ENCODE measurements at places on chromosomes 6 and 20. TPM values are rescaled to one million over a fixed set of nuclear protein-coding genes. Genes with fewer than 3 reads are reported as not detected.

The SNAP91 gene
- total RNA-seq = not detected

The OLIG3 gene
- total RNA-seq = not detected

The DEFB124 gene
- total RNA-seq = not detected

The C6orf52 gene
- total RNA-seq = not detected

The SLC4A11 gene
- 2.0 TPM for total RNA-seq

The NKX2-2 gene
- not detected for total RNA-seq

The IMPG1 gene
- not detected for total RNA-seq

The RARS2 gene
- 21.1 TPM for total RNA-seq

The COL19A1 gene
- total RNA-seq = 0.65 TPM

GRCh38 chr20:41989039-41989679 is 371.0 kb upstream of the CHD6 start:
- no peak overlapping the region for H3K27ac ChIP-seq
- H3K36me3 ChIP-seq = no peaks in the 10 kb centered on the region
- no peak overlapping the region for H3K4me3 ChIP-seq
- DNase-seq = no peak
- H3K27me3 ChIP-seq = no peaks in the 10 kb centered on the region

DNA sequence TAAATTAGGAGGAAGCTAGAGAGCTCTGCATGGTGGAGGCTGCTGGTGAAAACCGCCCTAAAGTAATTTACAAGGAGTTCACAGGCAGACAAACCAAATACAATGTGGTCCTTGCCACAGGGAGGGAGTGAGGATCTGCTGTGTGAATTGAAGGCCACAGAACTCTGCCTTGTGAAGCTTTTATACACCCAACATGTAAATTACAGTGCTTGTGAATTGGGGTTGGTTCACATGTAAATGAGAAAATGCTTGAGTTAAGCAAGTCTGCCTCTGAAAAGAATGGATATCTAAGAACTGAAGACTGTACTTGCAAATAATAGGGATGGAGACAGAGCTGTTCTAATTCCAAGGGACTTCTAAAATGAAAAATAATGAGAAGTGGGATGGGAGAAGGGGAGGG is 194.2 kb downstream of the SLC35F1 start:
- H3K4me3 ChIP-seq = no peak overlapping the region
- DNase-seq = no peak
- H3K4me1 ChIP-seq = no peaks in the 10 kb centered on the region
- H3K27ac ChIP-seq = no peak overlapping the region
- H3K27me3 ChIP-seq = no peaks in the 10 kb centered on the region

GRCh38 chr6:1099264-1099663 is 212.6 kb upstream of the FOXQ1 start:
- no peak overlapping the region for H3K4me3 ChIP-seq
- no peak for DNase-seq
- H3K27ac ChIP-seq = no peak overlapping the region

DNA sequence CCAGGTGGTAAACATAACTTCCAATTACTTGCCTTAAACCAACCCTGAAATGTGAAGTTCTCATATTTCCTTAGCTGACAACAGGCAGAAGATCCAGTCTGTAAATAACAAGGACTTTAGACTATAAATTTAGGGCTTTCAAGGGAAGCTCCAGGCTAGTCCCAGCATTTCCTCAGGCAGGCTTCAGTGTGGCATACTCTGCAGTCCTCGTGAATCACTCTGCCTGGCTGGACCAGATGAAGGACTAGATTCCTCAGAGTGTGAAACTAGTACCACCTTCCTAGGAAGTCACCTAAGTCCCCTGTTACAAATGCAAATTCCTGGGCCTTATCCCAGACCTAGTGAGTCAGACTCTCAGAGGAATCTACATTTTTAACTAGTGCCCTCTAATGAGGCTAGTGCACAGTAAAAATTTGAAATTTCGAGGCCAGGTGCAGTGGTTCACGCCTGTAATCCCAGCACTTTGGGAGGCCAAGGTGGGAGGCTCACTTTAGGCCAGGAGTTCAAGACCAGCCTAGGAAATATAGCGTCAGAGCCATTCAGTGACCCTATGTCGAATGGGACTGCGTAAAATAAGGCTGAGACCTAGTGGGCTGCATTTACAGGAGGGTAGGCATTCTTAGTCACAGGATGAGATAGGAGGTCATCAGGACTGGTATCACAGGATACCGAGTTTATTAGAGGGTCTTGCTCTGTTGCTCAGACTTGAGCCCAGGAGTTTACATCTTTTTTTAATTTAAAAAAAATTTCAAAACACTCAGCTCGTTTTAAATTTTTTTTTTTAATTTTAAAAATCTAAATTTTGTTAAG is 279.6 kb upstream of the JARID2 start:
- no peak overlapping the region for H3K4me3 ChIP-seq
- H3K27ac ChIP-seq = no peak overlapping the region
- no peaks in the 10 kb centered on the region for H3K36me3 ChIP-seq
- H3K4me1 ChIP-seq = no peaks in the 10 kb centered on the region

DNA sequence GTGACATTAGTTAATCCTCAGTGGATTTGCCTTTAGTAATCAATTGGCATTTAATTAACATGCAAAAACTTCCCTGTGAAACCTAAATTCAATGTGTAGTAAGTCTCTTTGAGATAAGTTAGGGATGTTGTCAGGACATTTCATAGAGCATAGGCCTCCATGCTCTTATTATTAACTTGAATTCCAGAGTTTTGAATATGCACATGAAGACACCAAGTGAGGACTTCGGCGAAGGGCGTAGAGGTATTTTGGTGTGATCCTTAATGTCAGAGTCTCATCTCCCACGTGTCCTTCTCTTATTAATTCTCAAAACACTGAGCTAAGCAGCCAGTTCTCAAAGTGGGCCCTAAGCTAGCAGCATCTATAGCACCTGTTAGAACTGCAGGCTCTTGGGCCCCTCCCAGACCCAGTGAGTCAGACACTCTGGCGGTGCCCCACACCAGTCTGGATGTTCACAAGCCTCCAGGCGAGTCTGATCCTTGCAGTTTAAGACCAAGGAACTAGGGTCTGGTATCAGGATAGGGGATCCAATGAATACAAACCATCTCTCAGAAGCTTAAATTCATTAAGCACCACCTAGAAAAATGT is 292.1 kb downstream of the QKI start:
- H3K4me1 ChIP-seq = peaks cover 51% of the 10 kb centered on the region
- peak; percentile 62 for DNase-seq
- H3K27ac ChIP-seq = peak overlapping the region; percentile 71
- H3K27me3 ChIP-seq = no peaks in the 10 kb centered on the region
- no peaks in the 10 kb centered on the region for H3K36me3 ChIP-seq

DNA sequence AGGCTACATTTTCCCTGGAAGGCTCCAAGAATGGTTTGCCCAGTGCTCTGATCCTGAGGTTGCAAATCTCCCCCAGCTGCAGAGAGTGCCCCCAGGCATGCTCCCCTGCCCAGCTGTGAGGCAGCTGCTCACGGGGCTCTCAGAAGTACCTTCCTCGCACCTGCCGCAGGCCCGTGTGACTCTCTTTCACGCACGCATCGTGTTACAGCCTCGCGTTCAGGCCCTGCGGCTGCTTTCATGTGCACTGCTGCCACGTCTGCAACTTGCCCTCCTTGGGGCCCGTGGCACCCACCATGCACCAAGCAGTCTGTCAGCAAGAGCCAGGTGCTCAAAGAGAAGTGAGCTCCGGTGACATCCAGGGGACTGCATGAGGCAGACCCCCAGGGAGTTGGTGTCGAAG is 28.6 kb upstream of the SPO11 start:
- H3K4me3 ChIP-seq = no peak overlapping the region
- H3K27ac ChIP-seq = no peak overlapping the region
- DNase-seq = no peak
- no peaks in the 10 kb centered on the region for H3K36me3 ChIP-seq
- peaks cover 5% of the 10 kb centered on the region for H3K27me3 ChIP-seq

- H3K27me3 ChIP-seq = no peaks in the 10 kb centered on the region
- peaks cover 15% of the 10 kb centered on the region for H3K4me1 ChIP-seq
- DNase-seq = no peak
- no peak overlapping the region for H3K27ac ChIP-seq
- no peaks in the 10 kb centered on the region for H3K36me3 ChIP-seq
- no peak overlapping the region for H3K4me3 ChIP-seq
Observed at GRCh38 chr6:128337619-128338018, 182.8 kb downstream of the PTPRK start.

GRCh38 chr6:120735641-120736040 is 598.6 kb downstream of the TBC1D32 start:
- no peak overlapping the region for H3K4me3 ChIP-seq
- no peaks in the 10 kb centered on the region for H3K4me1 ChIP-seq
- no peak overlapping the region for H3K27ac ChIP-seq
- DNase-seq = no peak

DNA sequence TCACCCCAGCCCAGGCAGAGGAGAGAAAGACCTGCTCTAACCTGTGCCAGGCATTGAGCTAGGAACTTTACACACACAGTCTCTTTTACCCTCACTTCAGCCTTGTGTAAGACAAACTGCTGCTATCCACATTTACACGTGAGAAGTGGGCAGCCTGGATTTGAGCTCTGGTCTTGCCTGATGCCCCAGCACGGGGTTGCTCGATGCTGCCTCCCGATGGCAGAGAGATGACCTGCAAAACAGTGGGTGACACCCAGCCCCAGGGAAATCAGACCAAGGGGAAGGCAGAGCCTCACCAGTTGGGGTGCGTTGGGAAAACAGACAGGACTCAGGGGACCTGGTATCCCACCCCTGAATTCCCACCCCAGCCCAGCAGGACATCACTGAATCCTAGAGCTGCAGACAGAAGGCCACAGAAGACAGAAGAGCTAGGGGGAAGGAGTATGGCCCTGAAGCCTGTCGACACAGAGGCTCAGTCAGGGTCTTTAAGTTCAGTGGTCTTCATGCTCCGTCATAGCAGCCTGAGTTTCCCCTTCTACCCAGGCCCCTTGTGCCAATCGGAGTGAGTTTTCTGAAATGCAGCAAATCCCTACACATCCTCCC is 990 bp downstream of the BPI start:
- peak; percentile 52 for DNase-seq
- no peaks in the 10 kb centered on the region for H3K36me3 ChIP-seq
- H3K27ac ChIP-seq = no peak overlapping the region

DNA sequence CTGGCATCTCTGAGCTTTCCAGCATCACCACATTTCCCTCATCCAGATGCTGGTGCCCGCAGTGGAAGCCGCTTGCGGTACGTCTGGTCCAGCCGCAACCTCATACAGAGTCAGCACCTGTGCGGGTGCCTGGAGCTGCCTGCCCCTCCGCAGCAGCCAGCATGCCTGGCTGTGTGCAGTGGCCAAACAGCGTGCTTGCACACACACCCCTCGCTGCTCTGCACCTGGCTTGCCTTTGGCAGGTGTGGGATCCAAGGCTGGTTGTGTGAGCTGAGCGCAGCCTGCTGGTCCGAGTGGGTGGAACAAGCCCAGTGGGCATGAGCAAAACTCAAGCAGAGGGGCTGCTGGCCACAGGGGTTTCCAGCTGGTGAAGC is 3.1 kb upstream of the HINT3 start:
- H3K4me3 ChIP-seq = no peak overlapping the region
- H3K4me1 ChIP-seq = peaks cover 8% of the 10 kb centered on the region
- DNase-seq = no peak
- no peaks in the 10 kb centered on the region for H3K36me3 ChIP-seq
- no peak overlapping the region for H3K27ac ChIP-seq

DNA sequence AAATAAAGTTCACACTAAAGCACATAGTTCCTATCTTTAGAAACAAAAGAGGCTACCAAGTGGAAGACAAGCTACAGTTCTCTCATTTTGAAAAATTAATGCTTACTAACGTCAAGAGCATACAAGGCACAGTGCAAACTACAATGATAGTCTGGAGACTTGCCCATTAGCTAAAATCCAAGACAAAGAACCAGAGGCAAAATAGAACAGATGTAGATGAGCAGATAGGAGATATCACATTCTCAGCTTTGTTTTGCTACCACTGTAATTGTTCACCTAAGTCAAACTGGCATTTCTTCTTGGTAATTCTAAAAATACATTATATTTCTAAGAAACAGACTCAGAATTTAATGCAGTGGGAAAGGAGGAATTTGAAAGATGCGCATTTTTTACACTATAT is 5.2 kb downstream of the TMEM30A start:
- H3K27me3 ChIP-seq = no peaks in the 10 kb centered on the region

- H3K4me1 ChIP-seq = no peaks in the 10 kb centered on the region
- no peak overlapping the region for H3K4me3 ChIP-seq
- H3K27ac ChIP-seq = peak overlapping the region; percentile 45
- no peaks in the 10 kb centered on the region for H3K36me3 ChIP-seq
Observed at GRCh38 chr6:125314009-125314581, 12.3 kb upstream of the HDDC2 start.

DNA sequence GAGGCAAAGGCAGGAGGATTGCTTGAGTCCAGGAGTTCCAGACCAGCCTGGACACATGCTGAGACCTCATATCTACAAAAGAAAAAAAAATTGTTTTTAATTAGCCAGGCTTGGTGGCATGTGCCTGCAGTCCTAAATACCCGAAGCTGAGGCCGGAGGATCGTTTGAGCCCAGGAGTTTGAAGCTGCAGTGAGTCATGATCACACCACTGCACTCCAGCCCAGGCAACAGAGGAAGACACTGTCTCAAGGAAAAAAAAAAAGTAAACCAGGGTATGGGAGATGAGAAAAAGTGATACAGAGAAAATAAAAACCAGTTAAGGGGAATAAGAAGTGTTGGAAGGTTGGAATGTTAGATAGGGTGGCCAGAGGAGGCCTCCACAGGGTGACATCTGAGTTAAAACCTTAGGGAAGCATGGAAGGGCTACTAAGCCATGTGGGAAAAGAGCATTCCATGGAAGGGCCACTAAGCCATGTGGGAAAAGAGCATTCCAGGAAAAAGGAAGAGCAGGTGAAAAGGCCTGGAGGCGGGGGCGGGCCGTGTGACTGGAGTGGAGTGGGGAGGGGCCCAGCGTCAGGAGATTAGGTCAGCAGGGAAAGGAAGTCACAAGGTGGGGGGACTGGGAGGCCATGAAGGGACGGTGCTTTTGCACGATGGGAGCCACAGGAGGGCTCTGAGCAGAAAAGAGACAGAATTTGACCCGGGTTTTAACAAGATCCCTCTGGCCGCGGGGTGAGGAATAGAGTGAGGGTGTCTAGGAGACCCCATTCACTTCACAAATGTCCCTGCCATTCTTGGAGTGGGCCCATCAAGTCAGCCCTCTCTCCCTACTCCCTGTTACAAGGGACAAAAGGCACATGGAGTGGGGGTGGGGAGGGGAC is 18.3 kb downstream of the CPNE5 start:
- no peaks in the 10 kb centered on the region for H3K36me3 ChIP-seq
- no peak for DNase-seq
- peak overlapping the region; percentile 74 for H3K27ac ChIP-seq
- H3K27me3 ChIP-seq = no peaks in the 10 kb centered on the region
- no peaks in the 10 kb centered on the region for H3K4me1 ChIP-seq

All from gastrocnemius medialis (tissue), 4 donors.